NCI-H2171 treated with DMSO at 0.1 percent for 48 hours (cell line): ENCODE measurements at places on chromosomes 16 and 17.
A peak's percentile ranks its signal among the peaks of the same experiment; 100 is the strongest.

DNA sequence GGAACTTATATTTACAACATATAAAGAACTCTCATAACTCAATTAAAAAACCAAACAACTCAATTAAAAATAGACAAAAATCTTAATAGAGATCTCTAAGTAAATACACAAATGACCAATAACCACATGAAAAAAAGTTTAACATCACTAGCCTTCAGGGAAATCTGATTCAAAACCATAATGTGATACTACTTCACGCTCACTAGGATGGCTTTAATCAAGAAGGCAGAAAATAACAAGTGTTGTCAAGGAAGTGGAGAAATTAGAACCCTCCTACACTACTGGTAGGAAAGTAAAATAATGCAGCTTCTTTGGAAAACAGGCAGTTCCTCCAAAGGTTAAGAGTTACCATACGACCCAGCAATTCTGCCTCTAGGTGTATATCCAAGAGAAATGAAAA lies 8.4 kb downstream of the PHF12 start:
- no peak for DNase-seq

DNA sequence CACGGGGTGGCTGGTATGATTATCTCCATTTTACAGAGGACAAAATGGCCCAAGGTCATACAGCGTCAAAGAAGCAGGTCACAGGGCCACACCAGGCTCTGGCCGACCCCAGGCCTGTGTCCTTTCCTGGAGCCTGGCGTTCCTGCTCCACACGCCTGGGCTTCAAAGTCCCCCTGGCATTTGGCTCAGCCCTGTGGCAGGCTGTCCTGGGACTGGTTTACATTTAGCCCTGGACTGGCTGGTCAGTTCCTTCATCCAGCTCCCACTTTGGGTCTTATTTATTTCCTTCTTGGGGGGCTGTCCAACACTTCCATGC lies 15.3 kb downstream of the TBX2 start:
- DNase-seq: no peak

DNA sequence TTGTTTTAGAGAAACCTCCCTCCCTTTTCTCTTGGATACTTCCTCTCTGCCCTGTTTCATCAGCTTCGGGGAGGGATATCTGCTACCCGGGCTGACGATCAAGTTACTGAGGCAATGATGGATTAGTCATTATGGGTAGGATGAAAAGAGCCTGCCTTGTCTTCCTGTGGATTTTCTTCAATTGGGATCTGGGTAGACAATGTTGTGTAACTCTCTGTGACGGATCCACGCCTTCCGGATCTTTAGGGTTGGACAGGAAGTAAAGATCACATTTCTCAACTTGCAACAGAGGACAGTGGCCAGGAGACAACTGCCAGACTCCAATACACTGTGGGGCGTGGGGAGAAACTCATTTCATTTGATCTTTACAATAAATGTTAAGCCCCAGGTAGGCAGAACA lies 11.3 kb upstream of the CHST6 start:
- DNase-seq: no peak

GRCh38 chr16:58031016-58031800 lies 5.7 kb downstream of the MMP15 start:
- peak; percentile 25 for DNase-seq

- DNase-seq: no peak
Measured at GRCh38 chr16:662095-662494, 5.8 kb upstream of the RHOT2 start.

DNA sequence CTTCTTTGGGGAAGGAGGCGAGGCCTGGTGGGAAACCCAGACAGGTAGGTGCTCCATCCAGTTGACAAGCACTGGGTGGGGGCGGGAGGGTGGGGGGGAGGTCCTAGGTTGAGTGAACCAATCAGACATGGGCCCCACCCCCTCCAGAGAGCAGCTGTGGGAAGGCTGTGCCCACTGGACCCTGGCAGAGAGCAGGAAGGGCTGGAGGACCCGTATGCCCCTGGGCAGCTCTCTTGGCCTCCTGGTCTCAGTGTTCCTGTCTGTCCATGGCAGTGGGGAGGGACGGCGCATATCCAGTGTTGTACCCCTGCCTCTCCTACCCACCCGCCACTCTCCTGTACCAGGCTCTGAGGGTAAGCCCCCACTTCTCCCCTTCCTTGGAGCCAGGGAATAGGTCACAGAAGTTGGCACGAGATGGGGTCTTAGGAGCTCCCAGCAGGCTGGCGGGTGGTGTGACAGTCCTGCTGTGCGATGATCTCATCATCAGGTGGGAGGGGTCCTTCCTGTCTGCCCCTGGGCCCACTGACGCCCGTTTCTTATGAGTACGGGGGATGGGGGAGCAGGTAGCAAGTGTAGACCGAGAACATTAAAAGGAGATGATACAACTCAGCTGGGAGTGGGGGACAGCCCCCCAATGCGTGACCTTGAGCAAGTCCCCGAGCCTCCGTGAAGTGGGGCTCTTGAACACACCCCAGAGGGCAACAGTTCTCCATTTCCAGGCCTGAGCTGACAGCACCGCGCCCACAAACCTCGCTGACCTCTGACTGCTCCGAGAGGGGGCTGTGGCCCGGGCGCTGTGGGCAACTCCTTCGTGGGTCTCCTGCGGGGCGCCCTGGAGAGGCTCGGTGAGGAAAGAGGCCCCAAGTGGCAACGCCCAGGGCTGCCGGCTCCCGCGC lies 1.2 kb upstream of the ZFPM1 start:
- no peak for DNase-seq

GRCh38 chr17:16352667-16353316 lies 477 bp downstream of the CENPV start:
- DNase-seq: no peak

- peak; percentile 92 for DNase-seq
Measured at GRCh38 chr17:16217002-16217635, at the start of gene PIGL. TSS of gene PIGL (plus strand) at chr17:16217210. CDS start at chr17:16217227, 17 bp downstream.

- DNase-seq: no peak
Measured at GRCh38 chr16:75298267-75298666, 46.8 kb upstream of the BCAR1 start.

DNA sequence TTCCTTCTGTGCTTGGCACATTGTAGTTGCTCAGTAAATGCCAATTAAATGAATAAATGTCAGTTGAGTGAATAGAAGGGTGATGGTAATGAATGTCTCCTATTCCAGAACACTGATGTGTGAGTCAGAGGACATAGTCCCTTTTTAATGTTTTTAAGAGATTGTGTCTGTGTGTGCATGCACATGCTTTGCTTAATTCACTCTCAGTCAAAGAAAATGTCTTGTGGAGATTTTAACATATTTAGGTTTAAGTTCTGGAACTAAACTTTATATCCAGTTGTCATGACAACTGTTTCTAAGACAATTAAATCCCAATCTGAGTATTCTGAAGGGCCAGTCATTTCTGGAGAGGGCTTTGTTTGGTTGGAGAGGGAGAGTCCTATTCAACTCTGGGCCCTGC lies 255.3 kb upstream of the CDH11 start:
- no peak for DNase-seq

DNA sequence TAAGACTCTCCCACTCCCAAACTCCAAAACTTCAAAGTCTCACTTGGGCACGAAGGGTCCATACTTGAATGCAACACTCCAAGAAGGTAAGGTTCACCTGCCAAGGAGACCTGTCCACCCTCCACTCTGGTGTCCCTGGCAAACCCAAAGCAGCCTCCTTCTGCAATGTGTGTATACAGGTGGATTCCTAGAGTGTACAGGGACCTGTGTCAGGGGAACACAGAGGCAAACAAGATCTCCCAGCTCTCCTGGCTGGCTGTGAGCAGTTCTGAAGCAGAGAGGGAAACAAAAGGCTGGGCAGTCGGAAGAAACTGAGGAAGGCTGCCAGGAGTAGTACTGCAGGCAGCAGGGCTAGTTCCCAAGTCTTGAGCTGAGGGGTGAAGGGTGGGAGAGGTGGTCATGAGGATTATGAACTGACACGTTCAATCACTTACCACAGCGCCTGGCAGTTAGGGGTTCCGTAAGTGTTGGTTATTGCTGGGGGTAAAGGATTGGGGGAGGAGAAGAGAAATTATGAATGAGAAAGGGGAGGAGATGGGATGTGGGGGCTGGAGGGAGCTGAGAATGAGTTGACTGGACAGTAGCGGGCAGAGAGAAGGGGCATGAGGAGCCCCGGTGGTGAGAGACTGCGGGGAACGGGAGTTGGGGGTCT lies 795 bp downstream of the KCTD13 start:
- no peak for DNase-seq

- peak; percentile 45 for DNase-seq
Measured at GRCh38 chr17:915538-916201, 63.9 kb downstream of the NXN start.

- DNase-seq: no peak
Measured at GRCh38 chr17:49288388-49288787, 57.8 kb upstream of the PHOSPHO1 start.

- no peak for DNase-seq
Measured at GRCh38 chr16:30532285-30533145, 2.1 kb downstream of the ZNF747 start.

DNA sequence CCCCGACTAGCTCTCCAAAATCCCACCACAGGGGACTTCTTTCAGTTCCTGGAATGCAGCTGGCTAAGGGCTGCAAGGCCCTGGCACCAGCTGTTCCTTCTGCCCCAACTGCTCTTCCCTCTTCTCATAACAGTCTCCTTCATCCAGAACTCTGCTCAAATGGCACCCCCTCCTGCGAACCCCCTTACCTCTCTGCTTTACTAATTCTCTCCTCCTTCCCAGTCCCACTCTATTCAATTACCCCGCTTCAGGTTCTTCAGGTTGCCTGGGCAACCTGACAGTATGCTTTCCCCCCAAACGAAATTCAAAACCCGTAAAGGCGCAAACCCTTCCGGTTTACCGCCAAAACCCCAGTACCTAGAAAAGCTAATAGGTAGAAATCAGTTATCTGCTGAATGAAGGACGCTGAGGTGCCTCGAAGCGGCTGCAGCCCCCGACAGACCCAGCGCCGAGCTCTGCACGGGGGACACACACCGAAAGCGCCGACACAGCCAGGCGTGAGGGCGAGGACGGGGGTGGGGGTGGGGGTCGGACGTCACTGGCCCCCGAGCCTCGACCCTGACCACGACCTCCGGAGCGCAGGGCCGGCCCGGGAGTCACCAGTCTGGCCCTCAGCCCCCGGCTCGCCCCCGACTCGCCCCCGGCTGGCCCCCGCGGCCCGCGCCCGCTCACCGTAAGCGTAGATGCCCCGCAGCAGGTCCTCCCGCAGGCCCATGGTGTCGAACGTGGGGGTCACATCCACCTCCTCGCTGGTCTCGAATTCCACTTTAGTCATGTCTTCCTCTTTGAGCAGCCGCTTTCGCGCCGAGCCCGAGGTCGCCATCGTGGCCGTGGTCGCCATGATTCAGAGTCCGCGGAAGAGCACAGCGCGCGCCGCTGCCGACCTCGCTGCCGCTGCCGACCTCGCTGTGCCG lies 550 bp downstream of the EIF4A3 start:
- peak; percentile 47 for DNase-seq

- DNase-seq: no peak
Measured at GRCh38 chr16:31704138-31704537, 169.5 kb upstream of the ZNF267 start.

DNA sequence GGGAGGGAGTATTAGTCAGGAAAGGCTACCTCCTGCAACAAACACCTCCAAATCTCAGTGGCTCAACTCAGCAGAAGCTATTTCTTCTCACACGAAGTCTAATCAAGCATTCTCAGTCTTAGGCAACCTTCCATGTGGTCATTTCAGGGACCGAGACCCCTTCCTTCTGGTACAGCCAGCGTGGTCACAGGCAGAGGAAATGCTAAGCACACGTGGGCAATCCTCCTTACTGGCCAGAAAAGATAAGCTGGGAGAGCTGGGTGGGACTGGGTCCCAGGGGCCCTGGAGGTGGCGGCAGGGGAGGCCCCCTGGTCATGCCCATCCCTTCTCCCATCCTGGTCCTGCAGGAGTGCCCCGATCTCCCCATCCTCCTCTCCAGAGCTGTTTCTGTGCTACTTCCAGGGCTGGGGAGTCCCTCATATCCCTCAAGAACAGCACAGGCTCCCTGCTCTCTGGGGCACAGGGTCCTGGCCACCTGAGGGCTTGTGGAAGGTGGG lies 5.7 kb upstream of the CX3CL1 start:
- DNase-seq: no peak

GRCh38 chr16:52491216-52491615 lies 55.7 kb downstream of the TOX3 start:
- no peak for DNase-seq

DNA sequence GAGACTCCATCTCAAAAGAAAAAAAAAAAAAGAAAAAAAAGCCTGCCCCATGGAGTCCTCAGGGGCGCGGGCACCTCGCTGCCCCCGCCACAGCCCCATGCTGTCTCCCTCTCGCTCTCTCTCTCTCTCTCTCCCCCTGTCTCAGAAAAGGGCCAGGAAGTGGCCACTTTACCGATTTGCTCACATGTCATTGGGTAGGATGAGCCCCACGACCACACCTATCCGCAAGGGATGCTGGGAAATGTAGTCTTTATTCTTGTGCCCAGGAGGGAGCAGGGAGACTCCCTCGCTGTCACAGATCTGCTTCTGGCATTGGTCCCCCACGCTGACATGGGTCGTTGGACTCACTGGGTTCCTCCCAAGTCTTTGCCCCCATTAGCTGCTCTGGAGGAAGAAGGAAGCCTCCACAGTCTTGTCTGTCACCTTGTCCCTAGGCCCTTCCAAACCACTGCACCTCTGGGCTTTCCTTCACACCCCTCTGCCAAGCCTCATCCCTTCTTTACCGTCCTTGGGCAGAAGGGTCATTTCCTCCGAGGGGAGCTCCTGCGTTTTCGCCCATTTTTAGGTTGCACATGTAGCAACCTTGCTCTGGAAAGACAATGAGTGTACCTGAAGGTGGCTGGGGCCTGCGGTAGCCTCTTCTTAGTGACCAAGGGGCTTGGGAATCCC lies 6.9 kb upstream of the GJD3 start:
- DNase-seq: peak; percentile 6

DNA sequence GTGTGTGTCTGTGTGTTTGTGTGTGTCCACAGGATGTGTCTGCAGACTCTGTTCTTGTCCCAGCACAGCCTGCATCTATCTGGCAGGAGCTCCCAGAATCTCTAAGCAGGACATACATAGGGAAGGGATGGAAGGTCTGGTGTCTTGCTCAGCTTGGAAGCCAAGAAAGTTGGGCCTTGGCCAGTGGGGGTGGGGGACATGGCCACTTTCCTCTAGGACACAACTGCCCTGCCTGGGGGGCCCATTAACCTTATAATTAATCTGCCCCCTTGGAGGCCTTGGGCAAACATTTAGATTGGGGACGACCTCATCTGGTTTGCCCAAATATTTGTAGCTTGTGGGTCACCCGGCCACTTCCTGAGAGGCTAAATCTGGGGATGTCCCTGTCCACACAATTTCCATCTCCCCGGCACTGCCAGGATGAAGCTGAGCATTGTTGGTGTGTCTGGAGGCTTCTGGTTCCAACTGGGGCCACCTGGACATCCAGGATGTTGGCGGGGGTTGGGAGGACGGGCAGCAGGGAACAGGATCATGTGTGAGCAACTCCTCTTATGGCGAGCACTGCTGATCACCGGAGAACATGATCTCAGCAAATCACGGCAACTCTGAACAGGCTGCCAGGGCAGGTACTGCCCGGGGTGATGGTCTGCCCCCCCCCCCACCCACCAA lies 17.2 kb upstream of the FOXF1 start:
- DNase-seq: no peak

- no peak for DNase-seq
Measured at GRCh38 chr17:57379895-57380434, 123.6 kb downstream of the MSI2 start.

- no peak for DNase-seq
Measured at GRCh38 chr17:7370853-7371252, 10.0 kb upstream of the TNK1 start.

GRCh38 chr16:77194295-77195231 lies 3.6 kb downstream of the MON1B start:
- no peak for DNase-seq

- no peak for DNase-seq
Measured at GRCh38 chr17:59101178-59101577, 5.5 kb downstream of the TRIM37 start.

- no peak for DNase-seq
Measured at GRCh38 chr17:61402073-61402541, 2.5 kb downstream of the TBX2 start.

- no peak for DNase-seq
Measured at GRCh38 chr17:74499992-74500391, 31.3 kb downstream of the CD300LB start.
